NCI-H1694 (cell line): ENCODE measurements at places on chromosomes 2 and 18.

- DNase-seq, result no peak
These were observed 86.4 kb upstream of the B3GNT2 start for GRCh38 chr2:62109554-62109953.

- no peak for DNase-seq
These were observed 245.4 kb downstream of the GALR1 start for GRCh38 chr18:77495079-77495478.

DNA sequence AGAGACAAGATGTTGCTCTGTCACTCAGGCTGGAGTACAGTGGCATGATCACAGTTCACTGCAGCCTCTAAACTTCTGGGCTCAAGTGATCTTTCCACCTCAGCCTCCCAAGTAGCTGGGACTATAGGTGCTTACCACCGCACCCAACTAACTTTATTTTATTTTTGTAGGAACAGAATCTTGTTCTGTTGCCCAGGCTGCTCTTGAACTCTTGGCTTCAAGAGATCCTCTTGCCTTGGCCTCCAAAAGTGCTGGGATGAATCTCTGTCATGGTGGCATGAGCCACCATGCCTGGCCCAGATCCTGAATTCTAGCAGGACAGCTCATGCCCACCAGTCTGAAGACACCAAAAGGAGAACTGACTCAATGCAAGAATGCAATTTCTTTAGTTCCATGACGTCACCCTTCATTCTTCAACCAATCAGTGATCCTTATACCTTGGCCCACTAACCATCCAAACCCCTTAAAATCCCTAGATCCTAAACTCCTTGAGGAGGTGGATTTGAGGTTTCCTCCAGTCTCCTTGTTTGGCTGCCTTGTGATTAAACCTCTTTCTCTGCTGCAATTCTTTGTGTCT lies 25.6 kb upstream of the CXXC1 start:
- no peak for DNase-seq

GRCh38 chr2:70431716-70432347 lies 121.8 kb downstream of the TGFA start:
- no peak for DNase-seq

DNA sequence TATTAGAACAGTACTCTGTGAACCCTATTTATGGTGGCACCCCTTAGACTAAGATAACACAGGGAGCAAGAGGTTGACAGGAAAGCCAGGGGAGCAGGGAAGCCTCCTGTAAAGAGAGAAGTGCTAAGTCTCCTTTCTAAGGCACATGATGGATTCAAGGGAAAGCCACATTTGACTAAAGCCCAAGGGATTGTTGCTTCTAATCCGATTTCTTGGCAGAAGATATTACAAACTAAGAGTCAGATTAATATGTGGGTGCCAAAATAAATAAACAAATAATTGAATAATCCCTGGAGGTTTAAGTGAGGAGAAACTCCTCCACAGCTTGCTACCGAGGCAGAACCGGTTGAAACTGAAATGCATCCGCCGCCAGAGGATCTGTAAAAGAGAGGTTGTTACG lies 333.2 kb downstream of the SOX11 start:
- DNase-seq, result no peak

GRCh38 chr18:37449618-37450017 lies 116.0 kb downstream of the CELF4 start:
- DNase-seq, result no peak
